Nucleus accumbens (tissue), 56 donors: ENCODE measurements at places on chromosomes 2 and 18.

GRCh38 chr2:95383635-95384027 is 18.9 kb upstream of the FAHD2A start:
- DNase-seq = no peak

DNA sequence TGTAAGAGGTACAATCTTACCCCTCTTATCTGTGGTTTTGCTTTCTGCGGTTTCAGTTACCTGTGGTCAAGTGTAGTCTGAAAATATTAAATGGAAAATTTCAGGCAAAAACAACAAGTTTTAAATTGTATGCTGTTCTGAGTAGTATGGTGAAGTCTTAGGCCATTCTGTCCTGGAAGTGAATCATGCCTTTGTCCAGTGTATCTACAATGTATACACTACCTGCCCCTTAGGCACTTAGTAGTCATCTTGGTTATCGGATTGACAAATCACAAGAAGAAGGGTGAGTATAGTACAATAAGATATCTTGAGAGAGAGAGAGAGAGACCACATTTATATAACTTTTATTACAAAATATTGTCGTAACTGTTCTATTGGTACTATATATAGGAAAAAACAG is 43.5 kb downstream of the RAB3GAP1 start:
- no peak for DNase-seq

- DNase-seq = no peak
Measured at GRCh38 chr2:200307724-200308545, 1.4 kb downstream of the SPATS2L start.

DNA sequence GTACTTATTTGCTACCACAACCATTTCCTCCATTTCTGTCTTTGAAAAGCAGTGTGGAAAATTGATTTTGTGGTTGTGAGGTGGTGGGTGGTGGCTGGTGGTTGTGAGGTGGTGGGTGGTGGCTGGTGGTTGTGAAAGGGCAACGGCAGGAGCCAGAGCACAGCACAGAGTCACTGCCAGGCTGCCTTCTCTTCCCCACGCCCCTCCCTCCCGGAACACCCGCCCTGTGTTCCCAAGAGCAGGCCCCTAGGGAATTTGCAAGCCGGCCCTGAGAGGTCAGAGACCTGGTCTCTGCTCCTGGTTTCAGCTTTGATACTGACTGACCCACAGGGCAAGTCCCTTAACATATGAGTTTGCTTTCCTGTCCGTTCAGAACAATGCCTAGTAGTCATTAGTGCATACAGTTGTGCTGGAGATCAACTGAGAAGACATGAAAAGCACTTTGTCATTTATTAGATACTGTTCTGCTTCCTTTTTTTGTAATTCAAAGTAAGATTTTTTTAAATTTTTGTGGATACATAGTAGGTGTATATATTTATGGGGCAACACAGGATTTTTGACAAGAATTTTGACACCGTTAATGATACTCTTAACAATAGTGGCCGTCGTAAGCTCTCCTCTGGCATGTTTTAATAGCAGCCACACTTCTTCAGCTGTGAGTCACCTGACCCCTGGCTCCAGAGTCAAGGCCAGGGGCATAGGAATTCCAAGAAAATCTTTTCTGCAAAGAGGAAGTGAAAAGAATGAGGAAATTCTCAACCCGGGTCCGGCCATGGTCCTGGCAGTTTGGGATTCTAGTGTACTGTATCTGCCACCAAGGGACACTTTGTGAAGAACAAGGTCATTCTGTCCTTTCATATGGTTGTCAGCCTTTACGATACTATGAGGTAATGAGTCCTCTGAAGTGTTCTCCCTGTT is 53.2 kb downstream of the ITGA6 start:
- no peak for DNase-seq

GRCh38 chr2:73963385-73964120 is 21.2 kb upstream of the TET3 start:
- no peak for DNase-seq

DNA sequence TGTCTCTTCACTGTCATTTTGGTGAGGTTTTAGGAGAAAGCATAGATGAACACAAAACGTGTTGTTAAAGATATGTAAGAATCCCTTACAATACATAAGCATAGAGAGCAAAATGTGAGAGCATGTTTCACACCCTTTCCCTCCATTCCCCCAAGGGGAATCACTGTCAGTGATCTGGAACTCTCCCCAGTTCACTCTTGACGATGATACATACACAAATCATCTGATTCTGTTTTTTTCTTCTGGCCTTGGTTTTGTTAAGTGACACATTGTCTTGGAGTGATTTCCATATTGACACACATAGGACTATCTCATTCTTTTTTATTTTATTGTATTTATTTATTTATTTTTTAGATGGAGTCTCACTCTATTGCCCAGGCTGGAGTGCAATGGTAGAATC is 53.7 kb upstream of the TANC1 start:
- DNase-seq = no peak
